SK-MEL-5 (cell line): ENCODE measurements at places on chromosomes 6 and 20. TPM values are rescaled to one million over a fixed set of nuclear protein-coding genes. Genes with fewer than 3 reads are reported as not detected.

The ID1 gene
- 23.3 and 28.2 TPM in 2 replicates for total RNA-seq

The FBXO5 gene
- 17.4 and 17.8 TPM in 2 replicates for total RNA-seq

The KIF13A gene
- total RNA-seq: 44.6 and 46.2 TPM in 2 replicates

The HDAC2 gene
- 53.3 and 66.0 TPM in 2 replicates for total RNA-seq

The DEFB124 gene
- total RNA-seq: not detected in 2 replicates

The CST1 gene
- 36.4 and 48.3 TPM in 2 replicates for total RNA-seq

The ATP6V1G2 gene
- 0.32 and 0.45 TPM in 2 replicates for total RNA-seq

The CD93 gene
- total RNA-seq: not detected in 2 replicates

The MROH8 gene
- 2.9 and 8.2 TPM in 2 replicates for total RNA-seq

The TP53TG5 gene
- not detected in 2 replicates for total RNA-seq

The BMP5 gene
- 0.21 TPM in 1 of 2 replicates, not detected in the other for total RNA-seq

The FOXQ1 gene
- not detected in 2 replicates for total RNA-seq

The DOK5 gene
- total RNA-seq: 2.2 and 2.8 TPM in 2 replicates

The STX7 gene
- total RNA-seq: 87.6 and 107 TPM in 2 replicates

The KCNG1 gene
- 22.3 and 22.9 TPM in 2 replicates for total RNA-seq

The CCR6 gene
- total RNA-seq: not detected in 2 replicates

The DNAH8 gene
- total RNA-seq: under 0.01 TPM in 1 of 2 replicates, not detected in the other

The EYA4 gene
- 52.9 and 55.3 TPM in 2 replicates for total RNA-seq

The CENPQ gene
- total RNA-seq: 14.2 and 14.7 TPM in 2 replicates

The MOG gene
- not detected in 2 replicates for total RNA-seq

The BLCAP gene
- 49.5 and 50.7 TPM in 2 replicates for total RNA-seq

The MTFR2 gene
- total RNA-seq: 2.7 and 5.4 TPM in 2 replicates

The PI3 gene
- 0.40 and 0.56 TPM in 2 replicates for total RNA-seq

The XRN2 gene
- total RNA-seq: 151 and 160 TPM in 2 replicates

The PROKR2 gene
- total RNA-seq: not detected in 2 replicates

The SLC2A10 gene
- total RNA-seq: 8.5 and 8.8 TPM in 2 replicates

The PDE7B gene
- 7.0 and 7.1 TPM in 2 replicates for total RNA-seq

The IMPG1 gene
- total RNA-seq: not detected in 2 replicates

The CTAGE9 gene
- not detected in 2 replicates for total RNA-seq

The AGPAT4 gene
- total RNA-seq: 1.1 and 1.4 TPM in 2 replicates

The KCNK5 gene
- total RNA-seq: 0.32 and 0.79 TPM in 2 replicates

The HUS1B gene
- 0.16 and 0.56 TPM in 2 replicates for total RNA-seq

The NTSR1 gene
- total RNA-seq: not detected in 2 replicates
